ENCODE measurements at places on chromosomes 4 and X.

GRCh38 chrX:19744231-19744630 is 143.2 kb downstream of the SH3KBP1 start:
- no peak for DNase-seq

DNA sequence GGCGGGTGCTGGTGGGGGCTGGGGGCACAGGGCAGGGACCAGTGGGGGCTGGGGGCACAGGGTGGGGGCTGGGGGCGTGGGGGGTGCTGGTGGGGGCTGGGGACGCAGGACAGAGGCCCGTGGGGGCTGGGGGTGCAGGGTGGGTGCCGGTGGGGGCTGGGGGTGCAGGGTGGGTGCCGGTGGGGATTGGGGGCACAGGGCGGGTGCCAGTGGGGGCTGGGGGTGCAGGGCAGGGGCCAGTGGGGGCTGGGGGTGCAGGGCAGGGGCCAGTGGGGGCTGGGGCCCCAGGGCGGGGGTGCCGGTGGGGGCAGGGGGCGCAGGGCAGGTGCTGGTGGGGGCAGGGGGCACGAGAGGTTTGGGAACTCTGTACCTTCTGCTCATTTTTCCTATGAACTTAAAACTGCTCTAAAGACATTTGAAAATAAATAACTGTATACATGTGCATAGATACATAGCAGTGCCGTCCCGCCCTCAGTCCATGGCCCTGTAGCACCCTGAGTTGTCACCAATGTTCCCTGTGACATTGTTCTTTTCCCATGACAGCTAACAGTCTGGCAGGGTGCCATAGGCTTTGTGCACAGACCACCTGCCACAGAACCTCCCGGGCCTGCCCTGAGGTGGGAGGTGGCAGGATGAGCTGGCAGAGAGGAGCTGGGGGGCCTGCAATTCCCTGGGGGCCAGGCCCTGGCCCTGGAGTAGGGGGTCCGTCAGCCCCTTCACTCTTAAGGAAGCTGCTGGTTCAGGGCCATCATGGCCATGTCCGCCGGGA is 35.6 kb upstream of the ADRA2C start:
- DNase-seq, result no peak

GRCh38 chr4:27790911-27791310 is 930.3 kb downstream of the STIM2 start:
- no peak for DNase-seq

DNA sequence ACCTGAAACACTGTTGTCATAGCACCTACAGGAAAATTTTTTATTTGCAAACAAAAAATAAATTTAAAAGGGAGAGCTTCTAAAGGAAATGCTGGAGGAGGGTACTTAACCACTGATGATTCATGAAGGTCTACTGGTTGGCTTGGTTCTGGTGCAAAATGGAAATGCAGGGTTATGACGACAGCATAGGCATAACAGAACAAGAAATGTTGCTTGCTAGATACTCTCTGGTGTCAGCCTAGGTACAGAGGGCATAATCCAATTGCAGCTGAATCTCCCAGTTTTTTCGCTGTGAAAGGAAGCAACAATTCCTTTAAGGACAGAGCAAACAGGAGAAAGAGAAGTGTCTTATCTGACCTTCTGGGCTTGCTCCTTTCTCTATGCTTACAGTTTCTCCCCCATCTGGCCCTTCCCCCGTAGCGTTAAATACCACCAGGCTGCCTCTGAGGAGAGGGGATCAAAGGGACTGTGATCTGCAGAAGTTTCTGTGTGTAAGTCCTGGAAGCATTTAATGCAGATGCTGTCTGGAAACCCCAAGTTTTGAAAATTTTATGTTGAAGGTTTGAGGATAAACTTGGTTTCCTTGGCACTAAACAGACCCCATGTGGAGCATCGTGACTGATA is 23.7 kb upstream of the CASK start:
- DNase-seq, result no peak

DNA sequence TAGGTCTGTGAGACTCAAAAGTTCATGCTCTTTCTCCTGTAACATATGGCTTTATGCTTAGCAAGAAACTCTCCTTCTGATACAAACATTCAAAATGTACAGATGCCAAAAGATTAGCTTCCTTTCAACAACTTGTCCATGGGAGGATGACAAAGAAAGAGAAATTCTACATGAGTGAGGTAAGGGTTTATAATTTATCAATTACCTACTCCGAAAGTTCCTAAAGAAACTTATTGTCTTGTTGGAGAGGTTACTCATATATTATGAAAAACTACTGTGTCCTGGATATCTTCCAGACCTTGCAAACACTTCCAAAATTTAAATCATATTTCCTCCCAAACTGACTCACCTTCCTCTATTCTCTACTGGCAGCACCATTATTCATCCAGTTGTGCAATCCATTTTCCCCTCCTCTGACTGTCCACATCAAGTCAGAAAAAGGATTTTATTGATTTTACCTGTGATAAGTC is 65.1 kb downstream of the ENPEP start:
- DNase-seq, result no peak

DNA sequence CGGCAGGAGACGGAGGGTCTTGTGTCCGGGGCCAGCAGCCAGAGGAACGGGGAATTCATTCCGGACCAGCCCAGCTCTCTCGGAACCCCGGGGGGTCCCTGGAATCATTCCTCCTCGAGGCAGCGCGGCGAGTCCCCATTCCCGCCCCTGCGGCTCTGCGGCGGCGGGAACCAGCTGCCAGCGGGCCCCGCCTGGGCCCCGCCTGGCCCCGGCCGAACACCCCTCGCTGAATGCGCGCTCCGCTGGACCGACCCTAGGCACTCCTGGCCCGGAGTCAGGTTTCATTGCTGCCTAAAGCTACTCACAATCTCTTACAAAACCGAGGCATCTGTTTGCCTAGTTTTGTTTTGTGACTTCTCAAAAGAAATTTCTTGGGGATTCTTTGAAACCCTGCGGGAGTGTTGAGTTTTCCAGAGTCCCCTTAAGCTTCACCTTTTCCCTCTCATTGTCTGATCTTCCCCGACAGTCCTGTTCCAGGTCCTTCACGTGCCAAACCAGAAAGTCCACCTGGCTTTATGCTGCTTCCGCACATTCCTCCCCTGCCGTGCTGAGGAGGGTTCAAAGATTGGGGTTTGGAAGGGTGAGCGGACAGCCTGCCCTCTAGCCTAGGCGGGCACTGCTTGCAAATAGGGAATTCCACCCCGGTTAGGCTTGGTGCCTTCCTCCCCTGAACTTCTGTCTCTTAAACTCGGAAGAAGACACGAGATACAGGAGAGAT is 789 bp downstream of the ARHGAP10 start:
- no peak for DNase-seq

GRCh38 chr4:67885762-67886161 is 2.0 kb upstream of the TMPRSS11D start:
- DNase-seq, result no peak

DNA sequence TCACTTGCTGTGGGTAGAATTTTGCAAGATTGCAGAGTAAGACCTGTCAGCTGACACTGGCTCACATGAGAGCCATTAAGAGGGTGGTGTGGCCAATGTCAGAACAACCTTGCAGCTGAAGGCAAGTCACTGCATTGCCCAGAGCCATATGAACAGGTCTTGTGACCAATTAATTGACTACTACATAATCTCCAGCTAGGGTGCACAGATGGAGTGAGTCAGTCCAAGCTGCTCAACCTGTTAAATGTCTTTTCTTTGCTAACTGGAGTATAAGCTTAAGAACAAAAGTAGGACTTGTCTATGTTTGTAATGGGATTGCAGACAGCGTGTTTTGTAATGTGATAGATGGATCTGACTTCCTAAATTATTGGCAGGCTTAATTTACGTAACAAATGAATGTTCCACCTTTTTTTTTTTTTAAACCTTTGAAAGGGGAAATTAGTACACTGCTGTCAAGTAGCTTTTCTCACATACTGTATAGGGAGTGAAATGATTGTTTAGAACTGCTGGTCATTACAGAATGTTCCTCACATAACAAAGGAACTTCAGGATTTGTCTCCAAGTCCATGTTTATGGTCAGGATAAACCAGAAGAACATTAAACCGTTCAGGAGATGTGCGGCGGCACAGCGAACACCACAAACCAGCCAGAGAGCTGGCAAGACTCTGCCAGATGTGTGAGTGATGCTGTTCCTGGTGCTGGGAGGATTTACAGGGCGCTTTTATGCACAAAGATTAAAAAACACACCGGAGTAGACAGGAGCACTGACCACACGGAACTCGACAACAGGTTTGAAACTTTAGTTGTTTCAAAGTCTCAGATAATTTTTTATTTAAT is 37.0 kb downstream of the FNIP2 start:
- no peak for DNase-seq

DNA sequence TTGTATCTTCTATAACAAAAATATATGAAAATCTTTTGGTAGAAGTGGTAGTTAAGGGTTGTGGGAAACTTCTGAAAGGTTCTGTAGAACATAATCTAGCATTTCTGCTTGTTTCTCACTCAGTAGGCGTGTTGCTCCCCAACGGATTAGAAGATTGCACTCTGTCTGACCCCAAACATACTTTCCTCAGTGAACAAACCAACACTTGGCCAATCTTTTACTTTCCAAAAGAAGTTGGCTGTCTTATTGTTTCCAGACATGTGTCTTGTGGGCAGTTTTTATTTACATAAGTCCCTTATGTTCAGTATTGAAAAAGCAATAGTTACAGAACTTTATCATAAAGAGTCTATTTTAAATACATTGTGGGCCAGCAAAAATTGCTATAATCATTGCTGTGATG is 312.8 kb upstream of the EPHA5 start:
- DNase-seq, result no peak

DNA sequence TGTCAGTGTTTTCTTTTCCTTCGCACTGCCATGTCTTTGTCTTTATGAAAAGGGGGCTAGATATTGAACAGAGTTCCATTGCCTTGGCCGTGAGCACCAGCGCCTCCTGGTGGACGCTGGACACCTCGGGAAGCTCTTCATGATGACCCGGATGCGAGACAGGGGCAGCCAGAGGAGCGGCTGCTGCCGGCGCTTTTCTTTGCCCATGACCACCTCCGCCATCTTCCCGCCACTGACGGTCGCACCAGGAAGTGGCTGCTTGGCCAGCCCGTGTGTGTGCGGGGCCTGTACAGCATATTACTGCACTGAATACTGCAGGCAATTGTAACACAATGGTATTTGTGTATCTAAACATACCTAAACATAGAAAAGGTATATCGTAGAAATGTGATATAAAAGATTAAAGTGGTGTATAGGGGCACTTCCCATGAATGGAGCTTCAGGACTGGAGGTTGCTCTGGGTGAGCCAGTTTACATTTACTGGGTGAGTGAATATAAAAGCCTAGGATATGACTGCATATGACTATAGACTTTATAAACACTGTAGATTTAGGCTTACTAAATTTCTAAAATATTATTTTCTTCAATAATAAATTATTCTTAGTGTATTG is 15.8 kb upstream of the GRIA2 start:
- no peak for DNase-seq

- DNase-seq, result no peak
Observed at GRCh38 chrX:302975-303374, 15.6 kb downstream of the GTPBP6 start.

GRCh38 chr4:8163436-8164193 is 5.0 kb upstream of the ABLIM2 start:
- DNase-seq, result no peak

- DNase-seq, result no peak
Observed at GRCh38 chr4:111923786-111924185, 221.5 kb upstream of the FAM241A start.

DNA sequence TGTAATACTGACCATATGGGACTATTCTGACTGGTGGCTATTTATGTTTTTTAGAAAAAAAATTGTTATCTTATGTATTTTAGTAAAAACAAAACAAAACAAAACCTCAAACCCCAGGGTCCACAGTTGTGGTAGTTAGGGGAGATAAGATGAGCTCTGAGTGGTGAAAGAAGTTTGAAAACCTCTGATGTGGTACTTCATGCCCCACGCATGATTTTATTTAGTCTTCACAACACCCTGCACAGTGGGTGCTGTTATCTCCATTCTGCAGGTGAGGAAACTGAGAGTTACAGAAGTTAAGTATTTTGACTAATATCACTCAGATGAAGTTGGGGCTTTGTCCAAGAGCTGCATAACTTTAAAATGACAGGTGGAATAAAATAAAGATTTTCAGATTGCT is 230.6 kb upstream of the TRPC5 start:
- DNase-seq, result no peak

GRCh38 chrX:65994519-65995506 is 45.1 kb downstream of the VSIG4 start:
- DNase-seq, result no peak

GRCh38 chr4:77525538-77525937 is 80.1 kb upstream of the CXCL13 start:
- DNase-seq, result no peak

DNA sequence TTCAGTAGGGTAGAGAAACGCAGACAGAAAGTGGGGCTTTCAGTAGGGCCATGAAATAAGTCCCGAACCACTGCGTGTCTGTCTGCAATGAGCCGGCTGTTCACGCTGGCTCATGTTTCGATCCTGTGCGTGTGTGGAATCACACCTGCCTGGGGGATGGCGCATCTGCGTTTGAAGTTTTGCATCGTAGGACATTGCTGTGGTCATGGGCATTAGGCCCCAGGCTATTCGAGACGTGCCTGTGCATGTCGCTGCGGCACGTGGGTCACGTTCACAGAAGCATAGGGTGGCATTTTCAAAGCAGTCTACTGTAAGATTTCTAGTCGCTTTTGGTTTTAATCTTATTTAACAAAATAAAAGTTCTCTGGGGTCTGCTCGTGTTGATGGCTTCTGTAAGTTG is 25.5 kb upstream of the HGFAC start:
- DNase-seq, result no peak

DNA sequence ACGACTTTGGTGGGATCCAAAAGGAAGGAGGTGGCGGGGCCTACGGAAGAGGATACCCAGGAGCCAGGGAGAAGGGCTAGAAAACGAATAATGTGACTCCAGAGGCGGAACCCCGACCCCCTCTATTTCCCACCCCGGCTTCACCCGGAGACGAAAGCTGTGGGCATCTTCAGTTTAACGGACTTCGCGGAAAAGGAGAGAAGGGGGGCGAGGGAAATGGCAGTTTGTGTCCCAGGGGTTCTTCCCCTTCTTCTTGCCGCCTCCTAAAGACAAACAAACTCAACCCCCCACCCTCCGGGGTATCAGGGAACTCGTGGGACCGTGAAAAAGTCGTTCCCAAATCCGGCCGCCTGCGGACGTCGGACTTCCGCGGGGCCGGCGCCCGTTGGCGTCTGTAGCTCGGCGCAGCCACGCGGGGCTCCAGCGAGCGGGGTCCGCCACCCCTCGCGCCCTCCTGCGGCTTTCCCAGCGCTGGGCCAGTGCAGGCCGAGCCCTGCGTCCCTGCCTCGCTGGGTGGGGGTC is 3.6 kb upstream of the LEF1 start:
- DNase-seq, result peak; percentile 21
